Uterine smooth muscle cell (primary cell): ENCODE measurements at places on chromosomes 4 and X. TPM values are rescaled to one million over a fixed set of nuclear protein-coding genes. Genes with fewer than 3 reads are reported as not detected.

Gene CCDC120
- total RNA-seq = 0.11 and 0.37 TPM in 2 replicates

Gene NOX1
- not detected in 2 replicates for total RNA-seq

Gene NDNF
- 0.12 and 0.55 TPM in 2 replicates for total RNA-seq

Gene CRLF2
- 0.12 TPM in 1 of 2 replicates, not detected in the other for total RNA-seq

Gene RIBC1
- total RNA-seq = 0.66 and 0.75 TPM in 2 replicates

Gene LAGE3
- total RNA-seq = 11.4 and 25.7 TPM in 2 replicates

Gene RBM47
- total RNA-seq = 3.3 and 4.4 TPM in 2 replicates

Gene UGT2B15
- not detected in 2 replicates for total RNA-seq

Gene ALG13
- total RNA-seq = 34.4 and 41.2 TPM in 2 replicates

Gene GPRASP1
- total RNA-seq = 4.1 and 8.6 TPM in 2 replicates

Gene PAGE5
- not detected in 2 replicates for total RNA-seq

Gene CYLC1
- not detected in 2 replicates for total RNA-seq

Gene INPP4B
- total RNA-seq = 69.7 and 97.3 TPM in 2 replicates

Gene MXD4
- 17.0 and 32.1 TPM in 2 replicates for total RNA-seq

Gene RAPGEF2
- 39.8 and 48.4 TPM in 2 replicates for total RNA-seq

Gene LIMCH1
- total RNA-seq = 1.4 and 3.3 TPM in 2 replicates

Gene XAGE1A
- total RNA-seq = not detected in 2 replicates

Gene ELF4
- total RNA-seq = 9.7 and 10.4 TPM in 2 replicates

Gene PDZD4
- total RNA-seq = 0.12 and 0.22 TPM in 2 replicates

Gene SRPX2
- total RNA-seq = 19.8 and 58.2 TPM in 2 replicates

Gene SASH3
- total RNA-seq = not detected in 2 replicates

Gene CTSO
- total RNA-seq = 10.8 and 11.6 TPM in 2 replicates

Gene CT45A3
- total RNA-seq = not detected in 2 replicates
